ENCODE measurements at places on chromosomes 6 and 20.

GRCh38 chr20:37380864-37381579 is 35.1 kb downstream of the SRC start:
- no peak for DNase-seq

DNA sequence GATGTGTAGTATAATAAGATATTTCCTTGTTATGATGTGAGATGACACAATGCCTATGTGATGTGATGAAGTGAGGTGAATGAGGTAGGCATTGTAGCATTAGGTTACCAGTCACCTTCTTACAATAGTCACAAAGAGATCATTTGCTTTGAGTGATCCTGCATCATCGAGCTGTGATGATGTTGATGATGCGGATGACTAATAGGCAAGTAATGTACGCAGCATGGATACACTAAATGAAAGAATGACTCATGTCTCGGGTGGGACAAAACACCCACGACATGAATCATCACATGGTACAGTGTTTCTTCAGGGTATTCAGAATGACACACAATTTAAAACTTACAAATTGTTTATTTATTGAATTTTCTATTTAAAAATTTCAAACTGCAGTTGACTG is 806.3 kb upstream of the GJE1 start:
- DNase-seq, result peak; percentile 77

DNA sequence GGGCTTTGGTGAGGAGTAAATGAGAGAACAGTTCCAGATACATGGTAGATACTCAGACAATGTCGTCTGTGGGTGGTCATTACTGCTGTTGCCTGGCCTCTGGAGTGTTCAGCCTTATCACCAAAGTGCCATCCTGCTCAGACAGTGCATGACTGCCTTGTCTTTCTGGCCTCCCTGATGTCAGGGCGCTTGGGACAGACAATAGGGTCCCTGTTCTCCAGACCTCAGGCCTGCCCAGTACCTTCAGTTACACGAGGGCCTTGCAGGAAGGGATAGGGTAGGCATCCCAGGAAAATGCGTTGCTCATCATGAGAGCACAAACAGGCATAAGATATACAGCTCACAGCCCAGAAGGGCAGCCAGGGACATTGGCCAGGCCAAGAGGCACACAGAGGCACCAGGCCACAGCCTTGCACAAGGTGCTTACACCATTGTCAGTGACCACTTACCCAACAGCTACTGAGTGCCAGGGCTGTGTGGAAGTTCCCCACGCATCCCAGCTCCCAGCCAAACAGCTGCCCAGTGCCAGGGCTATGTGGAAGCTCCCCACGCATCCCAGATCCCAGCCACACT is 27.4 kb downstream of the BPIFB1 start:
- no peak for DNase-seq

GRCh38 chr6:133062077-133062476 is 179.1 kb upstream of the EYA4 start:
- DNase-seq, result no peak

- no peak for DNase-seq
These were observed 18.8 kb upstream of the BACH2 start for GRCh38 chr6:90315354-90315950.

DNA sequence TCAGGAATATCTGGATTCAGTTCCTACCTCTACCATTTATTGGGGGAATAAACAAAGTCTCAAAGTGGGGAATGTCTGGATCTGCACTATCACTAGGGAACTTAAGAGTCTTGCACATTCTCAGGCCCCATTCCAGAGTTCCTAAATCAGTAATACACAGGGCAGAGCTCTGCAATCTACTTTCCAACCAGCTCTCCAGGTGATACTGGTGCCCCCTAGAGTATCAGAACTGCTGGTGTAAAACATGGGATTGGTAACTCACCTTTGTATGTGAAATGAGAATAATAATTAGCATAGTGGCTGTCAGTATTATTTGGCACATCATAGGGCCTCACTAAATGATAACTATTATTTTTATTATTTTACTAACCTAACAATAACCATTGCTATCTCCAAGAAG is 278.8 kb upstream of the IMPG1 start:
- DNase-seq, result no peak

- DNase-seq, result no peak
These were observed 49.2 kb downstream of the RNF144B start for GRCh38 chr6:18436341-18436740.

DNA sequence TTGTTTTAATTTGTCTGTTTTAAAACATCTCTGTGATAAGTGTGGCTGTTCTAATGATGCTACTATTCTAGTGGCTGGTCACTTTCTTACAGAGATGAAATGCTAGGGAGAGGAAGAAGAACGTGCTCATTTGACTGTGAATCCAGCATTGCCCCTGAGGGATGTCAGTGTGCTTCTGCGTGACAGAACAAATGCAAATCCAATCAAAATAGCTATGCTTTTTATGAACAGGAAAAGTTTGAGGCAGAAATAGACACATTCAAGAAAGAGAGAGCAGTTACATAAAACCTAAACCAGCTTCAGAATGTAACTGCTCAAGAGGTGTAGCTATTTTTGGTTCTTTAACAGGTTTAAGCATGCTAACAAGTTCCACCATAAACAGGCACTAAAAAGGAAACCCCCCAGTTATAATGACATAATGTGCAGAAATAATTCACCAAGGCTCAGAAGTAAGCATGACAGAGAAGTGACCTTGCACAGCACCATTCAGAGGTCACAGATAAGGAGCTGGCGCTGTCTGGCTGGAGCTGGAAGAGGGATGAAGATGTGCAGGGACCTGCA is 385.3 kb downstream of the EPM2A start:
- no peak for DNase-seq

DNA sequence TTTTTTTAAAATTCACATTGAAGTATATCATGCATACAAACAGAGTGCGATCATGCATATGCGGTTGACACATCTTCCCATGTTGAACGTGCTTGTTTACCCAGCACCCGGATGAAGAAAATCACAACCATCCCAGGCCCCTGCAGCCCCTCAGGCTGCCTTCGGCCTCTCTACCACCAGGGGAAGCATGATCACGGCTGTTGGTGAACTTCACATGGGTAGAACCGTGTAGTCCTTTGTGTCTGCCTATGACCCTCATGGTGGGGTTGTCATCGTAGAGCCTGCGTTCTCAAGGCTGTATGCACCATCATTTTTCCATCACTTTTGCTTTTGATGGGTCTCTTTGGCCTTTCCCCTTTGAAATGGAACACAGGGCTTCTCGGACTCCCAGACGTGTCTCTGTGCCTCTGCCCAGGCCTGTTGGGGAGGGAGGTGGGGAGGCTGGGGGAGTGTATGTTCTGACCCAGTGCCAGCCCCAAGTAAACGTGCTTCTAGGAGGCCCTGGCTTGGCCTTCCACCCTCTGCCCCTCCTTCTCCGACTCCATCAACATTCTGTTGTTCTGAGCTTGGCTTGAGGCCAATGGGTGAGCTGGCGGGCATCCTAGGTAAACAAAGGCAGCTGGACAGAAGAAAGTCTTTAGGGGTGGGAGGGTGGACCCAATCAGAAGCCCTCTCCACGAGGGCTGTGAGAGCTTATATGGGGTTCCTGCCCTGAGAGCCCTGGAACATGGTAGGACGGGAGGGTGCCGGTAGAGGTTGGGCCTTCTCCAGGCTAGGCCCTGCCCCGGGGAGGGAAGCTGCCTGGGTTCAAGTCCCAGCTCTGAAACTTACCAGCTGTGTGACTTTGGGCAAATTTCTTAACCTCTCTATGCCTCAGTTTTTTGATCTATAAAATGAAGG is 39.7 kb downstream of the TGM2 start:
- no peak for DNase-seq

- DNase-seq, result no peak
These were observed 38.7 kb downstream of the TGM2 start for GRCh38 chr20:38126146-38126921.

- peak; percentile 83 for DNase-seq
These were observed 36.5 kb upstream of the MPC1 start for GRCh38 chr6:166419286-166419685.

GRCh38 chr6:14742171-14742570 is 503.7 kb upstream of the JARID2 start:
- DNase-seq, result no peak

DNA sequence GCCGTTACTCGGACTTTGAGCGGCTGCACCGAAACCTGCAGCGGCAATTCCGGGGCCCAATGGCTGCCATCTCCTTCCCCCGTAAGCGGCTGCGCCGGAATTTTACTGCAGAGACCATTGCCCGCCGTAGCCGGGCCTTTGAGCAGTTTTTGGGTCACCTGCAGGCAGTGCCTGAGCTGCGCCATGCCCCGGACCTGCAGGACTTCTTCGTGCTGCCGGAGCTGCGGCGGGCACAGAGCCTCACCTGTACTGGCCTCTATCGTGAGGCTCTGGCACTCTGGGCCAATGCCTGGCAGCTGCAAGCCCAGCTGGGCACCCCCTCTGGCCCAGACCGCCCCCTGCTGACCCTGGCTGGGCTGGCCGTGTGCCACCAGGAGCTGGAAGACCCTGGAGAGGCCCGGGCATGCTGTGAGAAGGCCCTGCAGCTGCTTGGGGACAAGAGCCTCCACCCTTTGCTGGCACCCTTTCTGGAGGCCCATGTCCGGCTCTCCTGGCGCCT is 7.2 kb downstream of the SNX21 start:
- DNase-seq, result no peak

- no peak for DNase-seq
These were observed 83.3 kb downstream of the SYCP2 start for GRCh38 chr20:59850018-59850641.

GRCh38 chr20:57698116-57698866 is 11.5 kb downstream of the PMEPA1 start:
- DNase-seq, result no peak

- no peak for DNase-seq
These were observed 218.2 kb downstream of the BMP7 start for GRCh38 chr20:57048027-57048869.

- no peak for DNase-seq
These were observed 381.9 kb downstream of the THBS2 start for GRCh38 chr6:168871642-168872315.

- no peak for DNase-seq
These were observed 120.1 kb upstream of the HDDC2 start for GRCh38 chr6:125421836-125422235.

DNA sequence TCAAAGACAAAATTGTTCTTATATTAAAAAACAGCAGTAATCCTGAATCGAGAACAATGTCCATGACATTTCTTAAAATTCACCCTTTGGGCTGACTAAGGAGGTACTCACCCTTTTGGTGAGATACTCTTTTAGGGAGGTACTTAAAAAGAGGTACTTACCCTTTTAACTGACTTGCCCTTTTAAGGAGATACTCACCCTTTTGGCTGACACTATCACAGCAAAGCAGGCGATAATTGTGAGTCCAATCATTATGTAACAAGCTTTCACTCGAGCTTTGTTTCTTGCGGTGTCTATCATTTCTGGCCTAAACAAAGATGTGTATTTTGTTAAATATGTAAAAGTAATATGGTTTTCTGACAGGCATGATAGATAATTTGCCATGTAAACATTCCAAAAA is 3.7 kb downstream of the FAM162B start:
- DNase-seq, result no peak

DNA sequence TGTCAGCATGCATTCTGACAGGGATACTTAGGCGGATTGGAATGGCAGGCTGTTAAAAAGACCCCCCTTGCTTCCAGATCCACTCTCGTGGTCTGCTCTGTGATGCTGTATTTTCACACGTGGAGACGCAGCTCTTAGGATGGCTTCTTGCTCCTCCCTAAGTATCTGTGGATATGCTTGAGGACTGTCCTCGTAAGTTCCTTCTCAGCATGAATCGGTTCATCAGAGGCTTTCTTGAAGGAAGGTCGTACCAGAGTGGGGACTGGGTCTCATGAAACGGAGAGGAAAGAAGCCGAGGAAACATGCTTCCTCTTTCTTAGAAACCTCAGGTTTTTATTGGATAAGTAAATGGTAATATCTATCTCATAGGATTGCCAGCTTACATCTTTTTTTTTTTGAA is 220.4 kb downstream of the FARS2 start:
- DNase-seq, result no peak

GRCh38 chr6:55882718-55883569 is 7.6 kb upstream of the BMP5 start:
- DNase-seq, result no peak

DNA sequence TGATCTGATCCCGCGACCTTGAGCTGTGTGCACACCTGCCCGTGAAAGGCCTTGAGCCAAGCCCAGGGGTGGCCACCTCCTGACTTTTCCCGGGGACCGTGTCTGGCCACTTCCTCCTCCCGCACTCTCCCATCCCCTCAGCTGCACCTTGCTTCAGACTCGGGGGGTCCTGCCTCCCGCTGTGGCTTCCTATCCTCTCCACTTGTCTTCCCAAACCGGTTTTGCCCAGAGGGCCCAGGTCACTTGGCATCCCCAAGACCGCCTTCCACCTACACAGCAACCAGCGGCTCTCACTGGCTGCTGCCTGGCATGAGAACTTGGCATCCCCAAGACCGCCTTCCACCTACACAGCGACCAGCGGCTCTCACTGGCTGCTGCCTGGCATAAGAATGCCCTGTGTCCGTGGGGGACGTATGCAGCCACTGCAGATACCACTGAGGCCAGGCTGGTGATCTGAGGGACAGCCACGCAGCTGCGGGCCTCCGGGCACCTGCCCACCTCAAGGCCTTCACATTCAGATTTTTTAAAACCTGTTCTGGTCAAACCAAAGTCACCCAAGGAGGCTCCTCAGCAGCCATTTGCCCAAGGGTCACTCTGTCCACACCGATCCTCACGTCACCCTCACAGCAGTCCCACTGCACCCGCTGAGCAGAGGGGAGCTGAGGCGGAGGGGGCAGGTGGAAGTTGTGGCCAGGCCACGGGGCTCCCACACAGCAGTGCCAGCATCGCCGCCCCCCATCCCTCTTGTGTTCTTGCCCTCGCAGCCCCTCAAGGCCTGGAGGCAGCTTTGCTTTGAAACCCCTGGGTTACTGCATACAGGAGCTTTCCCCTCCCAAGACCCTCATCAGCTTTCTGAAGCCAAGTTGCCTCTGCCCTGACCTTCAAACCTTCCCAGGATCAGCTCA is 245.5 kb downstream of the TAF4 start:
- no peak for DNase-seq

- no peak for DNase-seq
These were observed 18.7 kb downstream of the BPHL start for GRCh38 chr6:3137057-3137777.

- DNase-seq, result no peak
These were observed 104.7 kb upstream of the PRND start for GRCh38 chr20:4617019-4617418.

DNA sequence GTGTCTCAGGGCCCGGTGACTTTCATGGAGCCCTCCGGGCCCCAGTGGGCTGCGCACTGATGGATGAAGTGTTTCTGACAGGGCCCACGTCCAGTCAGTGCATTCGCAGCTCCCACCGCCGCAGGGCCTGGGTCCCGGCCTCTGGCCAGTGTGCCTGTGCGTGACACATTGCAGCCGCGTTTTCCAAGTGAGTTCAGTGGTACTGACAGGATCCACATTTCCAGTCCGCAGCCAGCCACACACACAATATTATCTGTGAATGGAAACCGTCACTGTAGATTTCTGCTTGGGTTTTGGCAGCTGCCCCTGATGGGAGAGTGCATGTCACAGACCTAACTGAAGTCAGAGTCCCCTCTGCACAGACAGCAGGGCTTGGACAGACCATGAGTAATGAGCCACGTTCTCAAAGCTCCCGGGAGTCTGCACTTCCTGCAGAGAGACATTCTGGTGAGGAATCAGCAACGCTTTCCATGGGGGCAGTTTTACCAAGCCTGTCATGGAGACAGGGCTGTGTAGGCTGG is 171.4 kb downstream of the MYLK4 start:
- DNase-seq, result no peak

- no peak for DNase-seq
These were observed 1321.1 kb upstream of the GJE1 start for GRCh38 chr6:140811642-140812041.
